ENCODE measurements at places on chromosomes 16 and 17.

- no peak for DNase-seq
Observed at GRCh38 chr16:1915732-1916639, 2.2 kb downstream of the HS3ST6 start.

DNA sequence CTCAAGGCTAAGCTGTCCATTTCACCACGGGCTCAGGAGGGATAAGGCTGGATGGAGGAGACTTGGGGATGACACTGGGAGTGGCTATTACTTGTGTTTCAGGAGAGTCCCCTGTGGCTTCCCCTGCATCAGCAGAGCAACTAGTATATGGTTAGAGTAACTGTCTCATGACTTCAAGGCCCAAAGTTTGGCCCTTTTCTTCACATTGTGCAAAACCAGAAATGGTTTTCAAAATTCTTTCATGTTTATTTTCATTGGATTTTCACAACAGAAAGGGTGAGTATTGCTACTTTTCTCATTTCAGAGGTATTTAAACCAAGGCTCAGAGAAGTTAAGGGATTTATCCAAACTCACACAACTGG lies 18.1 kb upstream of the TAC4 start:
- DNase-seq, result no peak

- DNase-seq, result peak; percentile 43
Observed at GRCh38 chr17:19447085-19447583, 36.1 kb downstream of the RNF112 start.

- DNase-seq, result no peak
Observed at GRCh38 chr16:89156740-89157645, 14.6 kb upstream of the CDH15 start.

GRCh38 chr16:56558024-56558747 lies 6.7 kb upstream of the MT4 start:
- DNase-seq, result no peak

DNA sequence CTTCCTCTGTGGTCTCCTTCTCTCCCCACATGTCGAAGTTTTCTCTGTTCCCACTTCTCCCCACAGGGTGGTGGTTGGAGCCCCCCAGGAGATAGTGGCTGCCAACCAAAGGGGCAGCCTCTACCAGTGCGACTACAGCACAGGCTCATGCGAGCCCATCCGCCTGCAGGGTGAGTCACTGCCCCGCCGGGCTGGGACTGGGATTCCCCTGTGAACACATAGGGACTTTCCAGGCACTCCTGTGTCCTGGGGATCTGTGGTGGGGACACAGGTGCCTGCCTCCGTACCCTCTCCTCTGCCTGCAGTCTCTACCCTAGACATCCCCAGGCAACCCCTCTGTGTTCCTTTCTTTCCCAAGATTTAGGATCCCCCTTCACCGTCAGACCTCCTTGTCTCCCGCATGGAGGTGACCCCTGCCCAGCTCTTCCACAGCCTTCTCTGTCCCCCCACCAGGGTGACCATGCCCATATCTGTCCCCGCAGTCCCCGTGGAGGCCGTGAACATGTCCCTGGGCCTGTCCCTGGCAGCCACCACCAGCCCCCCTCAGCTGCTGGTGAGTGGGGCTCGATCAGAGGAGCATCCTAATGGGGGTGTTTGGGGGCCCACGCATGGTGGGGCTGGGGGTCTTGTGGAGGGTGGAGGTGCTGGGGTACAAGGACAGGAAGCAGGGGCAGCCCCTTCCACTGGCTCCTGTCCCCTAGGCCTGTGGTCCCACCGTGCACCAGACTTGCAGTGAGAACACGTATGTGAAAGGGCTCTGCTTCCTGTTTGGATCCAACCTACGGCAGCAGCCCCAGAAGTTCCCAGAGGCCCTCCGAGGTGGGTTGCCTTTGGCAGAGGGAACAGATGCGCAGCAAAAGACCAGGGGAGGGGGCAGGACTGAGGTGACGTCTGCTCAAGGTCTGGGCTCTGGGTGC lies 5.8 kb downstream of the ITGAM start:
- no peak for DNase-seq

DNA sequence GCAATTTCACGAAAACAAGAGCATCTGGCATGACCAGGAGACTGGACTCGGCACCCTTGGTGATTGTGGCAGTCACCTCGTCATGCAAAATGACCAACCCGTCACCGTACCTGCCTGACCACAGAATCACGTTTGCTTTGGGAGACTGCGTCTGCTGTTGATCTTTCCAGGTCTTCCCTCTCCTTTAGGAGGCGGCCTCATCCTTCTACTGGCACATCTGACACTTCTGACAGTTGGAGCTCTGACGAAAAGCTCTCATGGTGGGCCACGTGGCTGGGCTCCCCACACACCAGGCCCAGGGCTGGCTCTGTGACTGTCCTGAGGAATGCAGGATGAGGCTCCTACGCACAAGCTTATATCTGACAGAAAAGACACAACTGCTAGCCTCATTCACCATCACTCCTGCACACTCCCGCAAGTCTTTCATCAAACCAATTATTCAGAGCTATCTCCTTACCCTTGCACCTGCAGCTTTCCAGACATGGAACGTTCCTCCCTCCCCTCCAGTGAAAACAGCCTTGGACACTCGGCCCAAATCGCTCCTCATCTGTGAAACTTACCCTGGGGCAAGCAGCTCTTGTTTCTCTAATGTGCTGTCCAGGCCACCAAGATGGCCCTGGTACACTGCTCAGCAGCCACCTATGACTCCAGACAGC lies 3.6 kb downstream of the TRAP1 start:
- DNase-seq, result no peak

- DNase-seq, result no peak
Observed at GRCh38 chr16:3949287-3949686, 68.8 kb upstream of the CREBBP start.

- no peak for DNase-seq
Observed at GRCh38 chr17:79622776-79623175, 11.9 kb upstream of the RBFOX3 start.

- DNase-seq, result no peak
Observed at GRCh38 chr17:38425031-38425430, 3.2 kb upstream of the ARHGAP23 start.

DNA sequence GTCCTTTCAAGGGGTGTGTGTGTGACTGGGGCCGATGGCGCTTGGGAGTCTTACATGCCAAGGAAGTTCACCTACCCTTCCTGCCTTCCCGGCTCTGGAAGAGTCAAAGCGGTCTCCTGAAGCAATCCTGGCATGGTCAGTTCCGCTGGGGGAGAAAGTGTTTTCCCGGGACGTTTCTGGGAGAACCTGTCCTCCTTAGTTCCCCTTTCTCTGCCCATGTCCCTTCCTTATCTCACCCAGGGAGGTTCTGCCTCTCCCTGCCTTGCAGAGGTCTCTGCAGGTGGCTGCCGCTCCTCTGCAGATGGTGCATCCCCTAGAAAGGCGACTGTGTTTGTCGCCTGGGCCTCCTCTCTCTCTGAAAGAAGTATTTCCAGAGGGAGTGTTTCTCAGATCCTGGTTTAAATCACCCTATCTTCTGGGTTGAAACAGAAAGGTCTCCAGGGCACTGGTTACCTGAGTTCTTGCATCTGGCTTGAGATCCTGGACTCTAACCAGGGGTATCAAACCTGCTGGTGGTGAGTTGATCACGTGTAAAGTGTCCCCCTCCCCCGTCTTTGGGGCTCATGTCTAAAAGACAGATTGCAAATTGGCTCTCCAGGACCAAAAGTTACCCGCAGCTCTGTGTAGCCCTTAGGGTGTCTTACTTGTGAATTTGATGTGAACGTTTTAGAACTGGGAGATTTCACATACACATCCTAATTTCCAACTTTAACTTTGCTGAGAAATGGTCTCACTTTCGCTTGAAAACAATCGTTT lies 1.9 kb downstream of the PRKCB start:
- no peak for DNase-seq

GRCh38 chr17:49457564-49458535 lies 37.2 kb upstream of the NGFR start:
- no peak for DNase-seq

- DNase-seq, result no peak
Observed at GRCh38 chr16:50878966-50879615, 137.2 kb downstream of the CYLD start.

DNA sequence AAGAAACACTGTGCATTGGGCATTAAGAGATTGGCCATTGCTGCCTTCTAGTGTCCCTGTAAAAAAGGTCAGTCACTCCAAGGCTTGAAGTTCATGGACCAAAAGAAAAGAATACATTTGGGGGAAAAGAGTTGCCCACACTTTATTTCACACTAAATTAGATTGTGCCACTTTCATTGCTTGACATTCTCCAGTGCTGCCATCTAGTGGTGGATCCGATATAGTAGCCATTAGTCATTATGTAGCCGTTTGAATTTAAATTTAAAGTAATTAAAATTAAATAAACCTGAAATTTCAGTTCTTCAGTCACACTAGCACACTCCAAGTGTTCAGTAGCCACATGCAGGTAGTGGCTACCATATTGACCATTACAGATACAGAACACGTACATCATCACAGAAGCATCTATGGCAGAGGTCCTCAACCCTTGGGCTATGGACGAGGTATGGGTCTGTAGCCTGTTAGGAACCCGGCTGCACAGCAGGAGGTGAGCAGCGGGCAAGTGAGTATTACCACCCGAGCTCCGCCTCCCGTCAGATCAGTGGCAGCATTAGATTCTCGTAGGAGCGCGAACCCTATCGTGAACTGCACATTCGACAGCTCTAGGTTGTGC lies 21.9 kb upstream of the CDH5 start:
- DNase-seq, result peak; percentile 12

GRCh38 chr17:74862919-74863318 lies 3.2 kb upstream of the GRIN2C start:
- DNase-seq, result no peak

DNA sequence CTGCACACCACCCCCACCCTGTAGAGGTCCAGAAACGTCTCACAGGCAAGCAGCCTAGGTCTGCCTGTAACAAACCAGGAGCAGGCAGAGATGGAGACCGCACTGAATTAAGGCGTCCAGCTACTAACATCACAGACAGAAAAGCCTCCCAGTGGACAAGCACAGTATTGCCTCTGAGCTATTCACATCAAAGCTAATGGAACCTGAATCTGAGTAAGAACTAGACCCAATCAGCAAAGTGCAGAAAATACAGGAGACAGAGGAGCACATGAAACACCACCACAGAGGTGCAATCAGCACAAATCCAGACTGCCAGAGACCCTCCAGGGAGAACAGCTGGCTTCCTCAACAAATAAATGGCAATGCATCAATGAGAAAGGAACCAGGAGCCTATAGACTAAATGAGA lies 22.2 kb upstream of the PEMT start:
- peak; percentile 49 for DNase-seq

DNA sequence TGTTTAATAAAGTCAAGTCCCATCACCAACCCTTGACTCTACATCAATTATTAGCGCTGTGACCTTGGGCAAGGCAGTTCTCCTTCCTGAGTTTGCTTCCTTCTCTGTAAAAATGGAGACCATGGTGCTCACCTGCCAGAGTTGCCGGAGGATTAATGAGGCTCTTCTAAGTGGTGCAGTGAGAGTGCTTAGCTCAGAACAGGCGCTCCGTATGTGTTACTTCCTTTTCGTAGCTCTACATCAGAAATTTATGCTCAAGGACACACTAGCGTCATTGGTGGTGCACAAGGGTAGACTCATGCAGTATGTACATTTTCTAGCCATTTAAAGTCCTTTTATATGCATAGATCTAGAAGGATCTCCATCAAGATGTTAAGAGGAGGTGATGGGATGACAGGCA lies 17.4 kb upstream of the CMIP start:
- no peak for DNase-seq

- no peak for DNase-seq
Observed at GRCh38 chr16:67432506-67432890, 1.6 kb downstream of the HSD11B2 start.

DNA sequence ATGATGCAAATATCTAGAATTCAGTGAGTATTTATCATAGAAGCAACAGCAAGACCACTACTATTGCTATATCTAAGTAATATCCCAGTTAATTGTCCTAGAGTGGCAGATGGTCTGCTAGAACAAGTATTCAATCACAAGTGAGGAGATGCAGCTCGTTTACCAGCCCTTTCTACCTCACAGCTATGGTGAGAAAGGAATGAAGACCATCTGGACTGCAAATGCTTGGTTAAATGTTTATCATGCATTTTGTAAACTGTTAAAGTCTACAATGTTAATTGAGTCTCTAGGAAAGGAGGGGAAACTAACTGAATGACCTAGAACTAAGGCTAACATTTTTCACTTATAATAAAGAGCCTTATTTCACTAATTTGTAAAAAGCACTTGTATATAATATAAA lies 52.5 kb downstream of the CNOT1 start:
- DNase-seq, result no peak

DNA sequence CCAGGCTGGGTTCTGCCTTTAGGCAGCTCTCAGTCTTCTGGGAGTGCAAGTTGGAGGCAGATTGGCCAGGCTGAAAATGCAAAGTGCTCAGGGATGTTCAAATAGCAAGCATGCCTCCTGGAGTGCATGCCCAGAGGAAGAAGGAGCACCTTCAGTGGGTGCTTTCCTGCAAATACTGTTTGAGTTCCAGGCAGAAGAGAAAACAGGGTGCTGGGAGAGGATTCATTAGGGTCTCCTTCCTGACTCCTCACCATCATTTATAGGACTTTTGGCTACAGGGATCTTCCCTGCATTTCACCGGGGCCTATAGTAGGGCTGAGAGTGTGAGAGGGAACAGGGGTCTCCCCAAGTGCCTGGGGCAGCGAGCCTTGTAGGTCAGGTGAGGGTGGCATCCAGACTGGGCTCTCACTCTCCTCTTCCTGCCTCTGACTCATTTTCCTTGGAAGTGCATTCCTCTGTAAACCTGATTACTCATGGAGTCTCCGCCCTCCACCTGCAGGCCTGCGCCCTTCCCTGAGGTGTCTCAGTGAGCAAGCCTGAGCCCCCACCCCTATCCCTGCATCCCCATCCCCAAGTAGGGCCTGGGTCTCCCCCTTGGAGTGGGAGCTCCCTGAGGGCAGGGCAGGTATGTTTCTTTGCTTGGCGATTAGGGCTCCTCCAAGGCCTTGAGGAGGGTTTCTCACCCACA lies 17.1 kb upstream of the TNS4 start:
- no peak for DNase-seq

DNA sequence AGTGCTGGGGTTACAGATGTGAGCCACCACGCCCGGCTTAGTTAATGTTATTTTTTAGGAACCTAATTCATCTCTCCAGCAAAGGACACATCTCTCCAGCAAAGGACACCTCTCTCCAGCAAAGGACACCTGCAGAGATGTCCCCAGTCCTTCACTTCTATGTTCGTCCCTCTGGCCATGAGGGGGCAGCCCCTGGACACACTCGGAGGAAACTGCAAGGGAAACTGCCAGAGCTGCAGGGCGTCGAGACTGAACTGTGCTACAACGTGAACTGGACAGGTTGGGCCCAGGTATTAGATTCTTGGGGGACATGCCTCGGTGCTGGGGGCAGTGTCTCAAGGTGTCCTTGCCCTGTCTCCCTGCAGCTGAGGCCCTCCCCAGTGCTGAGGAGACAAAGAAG lies 4.7 kb downstream of the PFAS start:
- DNase-seq, result no peak

GRCh38 chr17:65268832-65269231 lies 131.7 kb downstream of the RGS9 start:
- no peak for DNase-seq

GRCh38 chr17:47811709-47812108 lies 9.9 kb downstream of the OSBPL7 start:
- no peak for DNase-seq

DNA sequence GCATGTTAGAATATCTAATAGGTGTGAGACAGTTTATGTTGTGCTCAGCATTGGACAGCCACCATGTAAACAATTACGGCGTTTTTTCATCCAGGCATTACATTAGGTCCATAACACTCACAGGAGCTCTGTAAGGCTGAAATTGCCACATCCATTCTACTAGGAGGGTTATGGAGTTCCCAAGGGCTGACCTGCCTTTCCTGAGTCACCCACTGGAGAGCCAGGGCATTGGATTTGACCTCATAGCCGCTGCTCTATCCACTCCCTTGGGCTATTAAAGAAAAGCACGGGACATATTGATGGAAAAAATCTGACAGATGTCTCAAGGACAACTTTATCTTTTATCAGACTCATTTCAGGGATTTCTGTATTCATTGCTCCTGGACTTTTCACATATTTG lies 306.3 kb upstream of the HSBP1 start:
- no peak for DNase-seq

Data from AG09319 (cell line).